Stimulated activated CD4-positive, alpha-beta T cell treated with anti-CD3 and anti-CD28 coated beads, Interleukin-2, amount 100 ng/mL, for 48 hours (primary cell): ENCODE measurements at places on chromosomes 6 and 20.

GRCh38 chr20:60984666-60985065 is 267.4 kb upstream of the CDH4 start:
- DNase-seq, result no peak

DNA sequence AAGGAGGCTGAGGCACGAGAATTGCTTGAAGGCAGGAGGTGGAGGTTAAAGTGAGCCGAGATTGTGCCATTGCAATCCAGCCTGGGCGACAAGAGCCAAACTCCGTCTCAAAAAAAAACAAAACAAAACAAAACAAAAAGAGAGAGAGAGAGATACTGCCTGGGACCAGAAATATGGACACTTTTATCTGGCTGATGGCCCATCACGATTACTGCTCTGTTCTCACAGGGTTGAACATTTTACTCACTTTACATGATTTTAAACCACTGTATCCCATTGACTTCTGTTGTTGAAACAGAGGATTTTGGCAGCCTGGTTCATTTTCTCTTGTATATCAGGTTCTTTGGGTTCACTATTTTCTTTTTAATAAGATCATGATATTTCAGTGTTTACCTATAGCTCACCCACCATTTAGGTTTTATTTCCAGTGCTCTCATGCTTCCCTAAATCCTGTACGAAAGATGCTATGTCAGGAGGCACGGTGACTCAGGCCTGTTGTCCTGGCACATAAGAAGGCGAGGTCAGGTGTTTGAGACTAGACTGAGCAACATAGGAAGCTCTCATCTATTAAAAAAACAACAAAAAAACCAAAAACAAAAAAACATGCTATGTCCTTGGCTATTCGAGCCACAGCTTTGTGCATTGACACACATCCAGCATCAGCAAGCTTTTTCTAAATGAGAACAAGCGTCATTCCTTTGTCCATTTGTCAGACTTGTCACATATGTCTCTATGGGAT is 34.5 kb upstream of the RREB1 start:
- no peak for DNase-seq

DNA sequence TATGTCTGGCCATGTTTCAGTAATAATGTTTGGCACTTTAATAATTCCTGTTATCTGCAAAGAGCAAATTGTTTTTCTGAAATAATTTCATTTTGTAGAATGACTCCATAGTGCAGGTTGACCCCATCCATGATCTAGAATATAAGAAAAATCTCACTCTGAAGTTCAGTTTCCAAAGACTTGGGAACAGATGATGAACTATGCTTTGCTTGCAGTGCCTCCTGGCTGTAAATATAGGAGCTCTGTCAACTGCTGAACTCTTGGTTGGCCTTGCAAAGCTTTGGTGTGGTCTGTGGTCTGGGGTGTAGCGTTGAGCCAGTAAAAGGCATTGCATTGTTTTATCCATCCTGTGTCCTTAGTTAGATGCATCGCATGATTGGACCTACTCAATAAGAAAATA is 104.0 kb downstream of the PLCB4 start:
- no peak for DNase-seq

DNA sequence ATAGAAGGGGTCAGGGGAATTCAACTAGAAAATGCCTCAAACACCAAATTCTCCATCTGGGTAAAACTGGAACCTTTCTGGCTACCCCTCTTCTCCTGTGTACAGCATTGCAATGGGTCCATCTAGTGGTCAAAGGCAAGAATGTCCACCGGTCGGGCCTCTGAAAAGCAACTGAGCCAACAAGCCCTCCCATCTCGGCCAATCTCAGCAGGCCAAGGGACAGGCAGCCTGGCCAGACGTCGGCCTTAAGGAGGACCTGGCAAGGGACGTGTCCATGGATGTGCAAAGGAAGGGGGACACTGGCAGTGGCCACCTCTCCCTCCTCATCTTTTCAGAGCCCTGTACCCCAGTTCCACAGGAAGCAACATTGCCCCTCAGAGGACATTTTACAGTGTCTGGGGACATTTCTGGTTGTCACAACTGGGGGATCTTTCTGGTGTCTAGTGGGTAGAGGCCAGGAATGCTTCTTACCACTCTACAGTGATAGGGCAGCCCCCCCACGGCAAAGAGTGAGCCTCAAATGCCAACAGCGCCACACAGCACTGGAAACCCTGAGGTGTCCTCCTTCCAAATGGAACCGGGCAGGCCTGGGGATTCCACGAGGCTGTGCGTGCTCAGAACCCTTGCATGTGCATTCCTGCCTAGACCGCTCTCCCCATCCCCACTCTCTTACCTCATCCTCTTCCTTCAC is 99.8 kb upstream of the FOXA2 start:
- peak; percentile 13 for DNase-seq

- no peak for DNase-seq
Observed at GRCh38 chr6:25414168-25414567, 135.0 kb downstream of the CARMIL1 start.

DNA sequence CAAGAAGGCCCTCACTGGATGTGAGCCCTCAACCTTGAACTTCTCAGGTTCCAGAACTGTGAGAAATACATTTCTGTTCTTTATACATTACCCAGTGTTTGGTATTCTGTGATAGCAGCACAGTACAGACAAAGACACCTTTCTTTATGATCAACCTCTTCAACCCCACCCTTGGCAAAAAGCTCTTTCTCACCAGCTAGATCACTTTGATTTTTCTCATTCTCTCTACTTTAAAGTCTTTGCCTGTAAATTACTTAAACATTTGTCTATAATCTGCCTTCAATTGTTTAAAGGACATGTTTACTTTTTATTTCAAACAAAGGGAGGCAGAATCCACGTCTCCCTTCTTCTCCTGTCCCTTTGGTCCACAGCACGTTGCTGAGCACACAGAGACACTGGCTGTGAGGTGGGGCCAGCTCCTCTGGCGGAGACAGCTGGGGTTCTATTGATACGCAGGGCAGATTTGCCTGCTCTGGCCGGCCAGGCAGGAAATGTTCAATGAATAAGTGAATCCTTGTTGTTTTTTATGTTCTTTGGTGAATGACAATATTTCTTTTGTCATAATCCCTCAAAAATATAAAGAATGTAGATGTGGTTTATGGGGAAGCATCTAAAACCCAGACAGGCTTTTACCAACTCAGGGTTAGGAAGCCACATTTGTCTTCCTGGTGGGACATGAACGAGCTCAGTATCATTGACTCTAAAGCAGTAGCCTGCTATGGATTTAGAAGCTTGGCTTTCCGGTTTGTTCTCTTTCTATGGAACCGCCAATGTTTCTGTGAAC is 52.9 kb downstream of the NEDD9 start:
- no peak for DNase-seq

GRCh38 chr6:169189182-169189581 is 64.5 kb downstream of the THBS2 start:
- DNase-seq, result no peak

DNA sequence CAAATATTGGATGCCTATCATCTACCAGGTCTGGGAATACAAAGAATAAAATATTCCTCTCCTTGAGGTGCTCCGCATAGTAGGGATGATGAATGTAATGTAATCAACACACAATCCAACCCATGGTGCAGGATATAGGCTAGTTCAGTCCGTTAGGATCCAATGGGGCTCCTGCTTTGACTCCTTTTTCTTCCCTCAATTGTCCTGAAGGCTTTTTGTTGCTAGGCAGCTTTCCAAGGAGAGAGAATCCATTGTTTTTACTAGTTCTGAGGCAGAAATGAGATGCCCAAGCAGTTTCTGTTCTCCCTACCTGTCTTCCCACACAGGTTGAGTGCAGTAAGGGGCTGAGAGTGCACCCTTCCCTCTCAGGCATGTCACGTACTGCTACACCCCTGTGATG is 12.1 kb downstream of the WRNIP1 start:
- DNase-seq, result no peak

DNA sequence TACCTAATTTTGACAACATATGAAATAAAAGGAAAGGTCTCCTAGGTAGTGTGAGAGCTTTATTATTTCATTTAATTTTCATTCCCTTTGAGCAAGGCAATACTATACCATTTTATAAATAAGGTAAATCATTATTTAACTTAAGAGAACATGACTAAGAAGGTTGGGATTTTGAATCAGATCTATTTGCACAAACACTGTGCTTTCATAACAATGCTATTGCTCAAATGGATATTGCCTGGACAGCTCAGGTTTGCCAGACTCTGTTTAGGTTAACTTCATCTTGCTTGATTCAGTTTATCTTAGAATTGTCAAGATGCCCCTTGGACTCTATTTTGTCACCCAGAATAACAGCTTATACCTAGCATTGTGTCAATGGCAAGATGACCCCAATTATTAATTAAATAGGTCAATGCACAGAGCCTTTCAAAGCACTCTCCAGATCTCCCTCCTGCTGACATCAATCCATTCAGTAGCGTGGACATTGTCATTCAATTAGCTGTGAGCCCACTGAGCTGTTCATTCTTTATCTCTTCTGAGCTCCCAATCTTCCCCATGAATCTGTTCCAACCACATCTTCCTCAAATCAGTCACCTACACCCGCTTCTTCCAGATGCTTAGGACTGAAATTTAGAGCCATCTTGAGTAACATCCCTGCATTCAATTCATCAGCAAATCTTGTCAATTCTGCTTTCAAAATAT is 42.1 kb upstream of the TMEM30A start:
- no peak for DNase-seq

DNA sequence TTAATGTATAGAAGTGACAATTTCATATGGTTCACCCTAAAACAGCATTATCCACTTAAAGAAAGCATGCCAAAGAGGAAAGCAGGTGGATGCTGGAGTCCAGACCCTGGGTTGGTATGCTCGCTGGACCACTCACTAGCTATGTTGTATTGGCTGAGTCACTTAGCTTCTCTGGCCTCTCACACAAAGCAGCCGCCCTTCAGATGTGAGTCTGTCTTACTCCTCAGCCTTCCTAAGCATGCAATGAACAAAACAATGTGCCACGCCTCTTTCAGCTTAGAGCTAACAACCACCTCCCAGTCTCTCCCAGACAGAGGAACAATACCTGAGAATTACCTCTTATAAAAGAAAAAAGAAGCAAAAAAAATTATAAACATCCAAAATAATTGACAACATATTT is 29.4 kb downstream of the SIM1 start:
- no peak for DNase-seq

- no peak for DNase-seq
Observed at GRCh38 chr20:11799281-11799684, 118.4 kb upstream of the BTBD3 start.

GRCh38 chr20:52469128-52469527 is 277.5 kb upstream of the ZFP64 start:
- DNase-seq, result no peak

DNA sequence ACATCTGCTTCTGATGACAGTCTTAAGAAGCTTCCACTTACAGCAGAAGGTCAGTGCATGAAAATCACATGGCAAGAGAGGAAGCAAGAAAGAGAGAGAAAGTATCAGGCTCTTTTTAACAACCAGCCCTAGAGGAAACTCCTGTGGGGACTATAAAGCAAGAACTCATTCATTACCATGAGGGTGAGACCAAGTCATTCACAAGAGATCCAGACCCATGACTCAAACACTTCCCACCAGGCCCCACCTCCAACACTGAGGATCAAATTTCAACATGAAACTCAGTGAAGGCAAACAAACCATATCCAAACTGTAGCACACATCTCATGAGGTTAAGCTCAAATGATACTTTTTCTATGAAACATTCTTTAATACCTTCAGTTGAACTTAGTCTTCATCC is 643.2 kb upstream of the SYNCRIP start:
- DNase-seq, result no peak

DNA sequence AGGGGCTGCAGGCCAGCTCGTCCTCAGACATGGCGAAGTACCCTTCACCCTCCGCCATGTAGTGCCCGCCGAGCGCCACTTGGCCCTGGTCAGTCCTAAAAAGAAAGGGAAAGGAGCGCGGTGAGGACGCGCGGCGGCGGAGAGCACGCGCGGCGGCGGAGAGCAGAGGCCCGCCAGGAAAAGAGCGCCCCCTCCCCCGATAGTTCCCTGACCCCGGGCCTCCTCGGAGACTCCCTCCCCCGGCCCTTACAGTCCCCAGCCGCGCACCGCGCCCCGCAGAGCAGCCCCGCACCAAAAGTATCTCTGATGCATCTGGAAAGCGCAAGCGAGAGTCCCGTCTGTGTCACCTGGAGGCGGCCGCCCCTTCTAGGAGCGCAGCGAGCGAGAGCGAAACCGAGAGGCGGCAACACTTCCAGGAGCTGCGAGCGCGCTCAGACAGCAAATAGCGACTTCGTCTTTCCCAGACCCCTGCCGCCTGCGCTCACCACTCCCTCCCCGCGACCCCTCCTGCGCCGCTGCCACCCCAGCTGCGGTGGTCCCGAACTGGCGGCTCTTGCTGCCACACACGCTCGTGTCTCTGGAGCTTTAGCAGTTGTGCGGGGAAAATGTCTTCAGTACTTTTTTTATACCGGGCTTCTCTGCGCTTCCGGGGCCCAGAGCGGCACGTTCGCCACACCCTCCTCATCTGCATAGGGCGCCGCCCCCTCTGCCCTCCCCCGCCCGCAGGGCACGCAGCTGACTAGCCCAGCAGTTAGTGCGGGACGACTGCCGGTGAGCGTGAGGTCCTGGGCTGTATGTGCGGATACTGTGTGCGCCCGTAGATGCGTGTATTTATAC is at the start of gene TENT5A:
TENT5A (minus strand) TSS at position 598 of the 837 bp plus-strand sequence; CDS start at position 58, 540 bp downstream.
- DNase-seq, result peak; percentile 63

- peak; percentile 58 for DNase-seq
Observed at GRCh38 chr6:134882426-134883038, 67.4 kb downstream of the ALDH8A1 start.

DNA sequence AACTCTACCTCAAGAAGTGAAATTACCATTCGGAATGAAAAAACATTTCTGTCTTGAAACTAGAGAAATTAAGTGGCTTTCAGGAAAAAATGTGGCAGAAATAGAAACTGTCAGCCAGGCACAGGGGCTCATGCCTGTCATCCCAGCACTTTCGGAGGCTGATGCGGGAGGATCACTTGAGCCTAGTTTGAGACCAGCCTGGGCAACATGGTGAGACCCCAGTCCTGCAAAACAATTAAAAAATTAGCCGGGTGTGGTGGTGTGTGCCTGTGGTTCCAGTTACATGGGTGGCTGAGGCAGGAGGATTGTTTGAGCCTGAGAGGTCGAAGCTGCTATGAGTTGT is 7.1 kb upstream of the TMEM181 start:
- no peak for DNase-seq

DNA sequence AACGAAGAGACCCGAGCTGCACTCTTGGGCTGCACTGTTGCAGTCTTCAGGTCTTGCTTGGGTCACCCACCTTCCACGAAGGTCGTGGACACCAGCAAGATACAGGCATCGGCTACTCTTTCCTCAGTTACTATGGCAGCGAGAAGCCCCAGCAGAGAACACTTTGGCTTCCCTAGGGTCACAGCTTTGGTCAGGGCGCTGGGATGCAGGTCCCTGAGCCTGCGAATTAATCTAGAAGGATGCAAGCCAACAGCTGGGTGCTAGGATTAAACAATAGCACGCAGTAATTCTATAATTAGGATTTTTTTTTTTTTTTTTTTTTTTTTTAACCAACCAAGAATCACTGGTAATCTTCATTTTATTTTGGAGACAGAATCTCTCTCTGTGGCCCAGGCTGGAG is 2.1 kb downstream of the KHDC3L start:
- DNase-seq, result no peak

GRCh38 chr6:129188795-129189194 is 305.9 kb downstream of the LAMA2 start:
- no peak for DNase-seq

- no peak for DNase-seq
Observed at GRCh38 chr6:1409774-1410465, 20.5 kb downstream of the FOXF2 start.
